ENCODE measurements at places on chromosomes 16 and 17. TPM values are rescaled to one million over a fixed set of nuclear protein-coding genes. Genes with fewer than 3 reads are reported as not detected.
A peak's percentile ranks its signal among the peaks of the same experiment; 100 is the strongest.

DNA sequence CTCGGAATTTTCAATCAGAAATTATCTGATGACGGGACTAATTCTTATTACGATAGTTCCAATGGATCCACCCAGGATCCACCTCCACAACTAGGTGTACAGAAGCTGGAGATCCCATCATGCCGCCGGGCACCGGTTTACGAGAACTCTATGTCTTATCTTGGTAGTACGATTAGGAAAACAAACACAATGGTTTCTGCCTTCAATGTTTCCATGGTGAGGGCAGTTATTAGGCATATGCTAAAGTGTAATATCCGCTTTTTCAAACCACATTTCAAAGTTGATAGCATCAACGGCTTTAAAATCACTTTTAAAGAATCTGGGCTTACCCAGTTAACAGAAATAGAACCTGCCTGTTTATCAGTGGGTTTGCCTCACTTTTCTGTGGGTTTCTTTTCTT is 705.7 kb downstream of the MAF start:
- no peak for DNase-seq

Gene C16orf92
- total RNA-seq, result not detected

GRCh38 chr16:88844419-88845036 is 12.2 kb downstream of the GALNS start:
- no peak for DNase-seq

- no peak for DNase-seq
These were observed 423 bp upstream of the ASGR2 start for GRCh38 chr17:7114875-7115614.

GRCh38 chr16:23339787-23340186 is 37.7 kb downstream of the SCNN1B start:
- peak; percentile 46 for DNase-seq

- no peak for DNase-seq
These were observed 18.5 kb upstream of the C17orf107 start for GRCh38 chr17:4880857-4881256.

GRCh38 chr17:4116516-4116915 is 26.3 kb downstream of the ZZEF1 start:
- no peak for DNase-seq

Gene CCL17
- total RNA-seq, result not detected

GRCh38 chr17:38329808-38330730 is 13.7 kb downstream of the GPR179 start:
- DNase-seq, result no peak

Gene MEIOC
- total RNA-seq, result not detected

Gene ASGR2
- not detected for total RNA-seq

DNA sequence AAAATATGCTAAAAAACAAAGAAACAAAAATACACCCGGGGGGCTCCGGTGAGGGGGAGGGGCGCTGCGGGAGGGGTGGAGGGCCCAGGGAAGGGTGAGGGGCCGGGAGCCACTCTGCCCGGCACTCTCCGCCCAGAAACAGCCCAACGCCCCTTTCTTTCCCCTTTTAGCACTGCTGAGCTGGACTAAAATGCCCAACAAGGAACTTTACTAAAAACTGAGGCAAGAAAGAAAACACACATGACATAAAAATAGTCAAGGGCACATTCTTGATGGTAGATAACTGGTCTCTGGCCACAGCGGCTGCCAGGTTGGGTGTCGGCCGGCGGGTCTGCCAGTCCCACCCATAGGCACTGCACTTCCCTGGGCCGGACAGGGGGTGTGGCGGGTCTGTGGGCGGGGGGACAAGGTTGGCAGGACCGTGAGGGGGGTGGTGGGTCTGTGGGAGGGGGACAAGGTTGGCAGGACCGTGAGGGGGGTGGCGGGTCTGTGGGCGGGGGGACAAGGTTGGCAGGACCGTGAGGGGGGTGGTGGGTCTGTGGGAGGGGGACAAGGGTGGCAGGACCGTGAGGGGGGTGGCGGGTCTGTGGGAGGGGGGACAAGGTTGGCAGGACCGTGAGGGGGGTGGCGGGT is 20.9 kb downstream of the METRNL start:
- no peak for DNase-seq

GRCh38 chr16:56389554-56389953 is 35.8 kb downstream of the AMFR start:
- peak; percentile 46 for DNase-seq

DNA sequence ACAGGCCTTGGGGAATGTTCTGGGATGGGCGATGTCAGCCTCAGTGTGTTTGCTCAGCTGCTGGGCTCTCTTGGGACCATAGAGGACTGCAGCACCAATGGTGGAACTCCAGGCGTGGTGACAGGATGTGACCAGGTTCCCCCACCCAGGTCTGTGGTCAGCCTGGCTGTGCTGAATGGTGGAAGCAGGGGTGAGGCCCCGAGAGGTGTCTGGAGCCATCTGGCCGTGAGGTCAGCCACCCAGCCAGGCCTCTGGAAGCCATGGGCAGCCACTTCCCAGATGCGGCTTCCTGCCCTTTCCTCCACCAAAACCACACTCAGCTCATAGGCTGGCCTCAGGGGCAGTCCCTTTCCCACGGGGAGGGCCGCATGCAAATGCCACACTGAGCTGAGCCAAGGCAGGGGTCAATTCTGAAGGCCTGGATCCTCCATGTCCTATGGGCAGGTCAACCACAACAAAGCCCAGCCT is 7.8 kb upstream of the MAPK7 start:
- DNase-seq, result no peak

Data from PC-3 (cell line).